ENCODE measurements at places on chromosomes 1 and 21.
A peak's percentile ranks its signal among the peaks of the same experiment; 100 is the strongest.

DNA sequence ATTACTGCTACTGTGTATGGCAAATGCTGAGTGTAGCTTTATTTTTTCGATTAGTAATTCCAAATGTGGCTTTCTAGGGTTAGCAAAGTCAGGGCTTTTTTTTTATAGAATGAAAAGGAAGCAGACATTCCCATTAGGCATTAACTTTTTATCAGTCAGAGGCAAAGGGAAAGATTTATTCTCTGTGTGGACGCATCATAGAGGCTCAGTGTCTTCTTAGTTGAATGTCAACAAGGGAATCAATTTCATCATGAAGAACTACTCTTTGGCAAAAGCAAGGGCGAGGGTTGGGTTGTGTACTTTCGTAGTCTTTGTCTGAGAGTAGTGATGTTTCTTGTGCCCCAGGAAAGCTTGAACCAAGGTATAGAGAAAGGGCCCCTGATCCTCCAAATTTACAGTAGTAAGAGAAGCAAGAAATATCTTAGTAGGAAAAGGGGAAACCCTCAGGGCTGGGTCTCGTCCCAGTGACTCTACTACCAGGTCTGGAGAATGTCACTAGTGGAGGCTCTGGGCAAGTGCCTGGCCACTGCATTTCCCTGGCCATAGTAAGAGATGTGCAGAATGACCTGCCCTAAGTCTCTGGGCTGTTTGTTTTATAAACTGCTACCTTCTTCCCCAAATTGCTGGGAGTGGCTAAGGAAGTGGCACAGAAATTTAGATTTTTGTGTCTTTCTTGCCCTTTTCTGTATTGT lies 30.0 kb upstream of the MACF1 start:
- DNase-seq = no peak

DNA sequence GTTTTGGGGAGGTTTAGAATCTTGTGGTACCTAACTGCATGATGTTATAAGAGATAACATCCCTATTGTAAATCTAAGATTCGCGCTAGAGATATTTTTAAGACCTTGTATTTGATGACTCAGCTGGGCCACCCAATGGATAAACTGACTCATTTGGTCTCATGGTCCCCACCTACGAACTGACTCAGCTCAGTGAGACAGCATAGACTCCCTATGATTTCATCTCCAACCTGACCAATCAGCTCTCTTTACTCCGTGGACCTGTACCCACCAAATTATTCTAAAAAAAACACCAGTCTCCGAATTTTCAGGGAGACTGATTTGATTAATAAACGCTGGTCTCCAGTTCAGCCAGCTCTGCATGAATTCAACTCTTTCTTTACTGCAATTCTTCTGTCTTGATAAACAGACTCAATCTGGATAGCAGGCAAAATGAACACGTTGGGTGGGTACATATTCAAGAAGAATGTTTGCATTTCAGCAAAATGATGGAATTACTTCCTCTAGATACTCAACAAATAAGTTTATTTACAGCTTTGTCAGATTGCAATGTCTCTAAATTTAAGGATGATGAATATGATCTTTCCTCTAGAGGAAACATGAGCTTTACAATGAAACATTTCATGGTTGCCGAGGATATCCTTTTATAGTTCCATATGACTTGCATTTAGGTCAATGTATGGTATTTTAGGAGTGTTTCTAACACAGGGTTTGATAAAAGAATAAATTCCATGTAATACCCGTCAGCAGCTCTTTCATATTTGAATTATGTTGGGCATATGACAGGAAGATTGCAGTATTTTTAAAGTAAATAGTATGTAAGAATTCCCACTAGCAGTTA lies 516.6 kb upstream of the RGS18 start:
- no peak for DNase-seq

DNA sequence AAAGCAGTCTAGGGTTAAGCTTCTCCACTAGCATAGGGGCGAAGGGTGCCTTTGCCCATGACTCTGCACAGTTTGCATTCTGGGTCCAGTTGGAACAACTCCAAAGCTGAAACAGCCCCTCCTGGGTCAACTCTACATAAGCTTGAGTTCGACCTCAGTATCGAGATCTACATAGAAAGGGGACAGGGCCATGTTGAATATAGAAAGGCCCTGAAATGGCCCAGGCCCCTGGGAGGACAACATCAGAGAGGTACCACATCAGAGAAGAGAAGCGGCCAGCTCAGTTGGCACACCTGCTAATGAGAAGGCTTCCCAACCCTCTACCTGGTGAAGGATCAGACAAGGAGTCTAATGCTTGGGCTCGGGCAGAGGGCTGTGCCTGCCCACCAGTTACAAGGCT lies 1.6 kb downstream of the DENND2D start:
- DNase-seq = no peak

- DNase-seq = no peak
Observed at GRCh38 chr1:4830707-4831106, 176.3 kb downstream of the AJAP1 start.

DNA sequence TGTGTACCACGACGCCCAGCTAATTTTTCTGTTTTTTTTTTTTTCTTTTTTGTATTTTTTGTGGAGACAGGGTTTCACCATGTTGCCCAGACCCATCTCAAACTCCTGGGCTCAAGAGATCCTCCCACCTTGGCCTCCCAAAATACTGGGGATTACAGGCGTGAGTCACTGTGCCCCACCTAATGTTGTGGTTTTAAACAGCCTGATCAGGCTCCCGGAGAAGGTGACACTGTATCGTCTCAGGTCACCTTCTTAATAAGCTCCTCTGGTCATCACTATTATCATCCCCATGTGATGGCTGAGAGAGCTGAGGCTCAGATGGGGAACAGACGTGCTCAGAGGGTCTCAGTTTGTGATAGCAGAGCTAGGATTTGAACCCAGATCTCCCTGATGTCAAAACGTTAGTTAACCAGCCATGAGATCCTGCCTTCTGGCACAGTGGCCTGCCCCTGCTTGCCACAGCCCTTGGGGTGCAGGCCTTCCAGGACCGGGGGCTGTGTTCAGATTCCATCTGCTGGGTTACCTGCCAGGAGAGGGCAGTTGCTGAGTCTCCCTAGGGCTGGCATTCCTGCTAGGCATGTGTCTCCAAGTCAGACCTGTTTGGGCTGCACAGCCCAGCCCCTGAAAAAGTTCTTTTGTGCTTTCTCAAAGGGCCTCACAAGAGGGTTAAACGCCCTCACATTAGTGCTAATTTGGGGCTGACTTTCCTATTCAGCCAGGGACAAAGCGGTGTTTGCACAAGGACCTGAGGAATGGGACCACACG lies 32.7 kb upstream of the GRHL3 start:
- no peak for DNase-seq

GRCh38 chr1:47445823-47446550 lies 8.1 kb downstream of the FOXD2 start:
- no peak for DNase-seq

GRCh38 chr1:94416901-94417727 lies 1.1 kb upstream of the ABCD3 start:
- DNase-seq = no peak

DNA sequence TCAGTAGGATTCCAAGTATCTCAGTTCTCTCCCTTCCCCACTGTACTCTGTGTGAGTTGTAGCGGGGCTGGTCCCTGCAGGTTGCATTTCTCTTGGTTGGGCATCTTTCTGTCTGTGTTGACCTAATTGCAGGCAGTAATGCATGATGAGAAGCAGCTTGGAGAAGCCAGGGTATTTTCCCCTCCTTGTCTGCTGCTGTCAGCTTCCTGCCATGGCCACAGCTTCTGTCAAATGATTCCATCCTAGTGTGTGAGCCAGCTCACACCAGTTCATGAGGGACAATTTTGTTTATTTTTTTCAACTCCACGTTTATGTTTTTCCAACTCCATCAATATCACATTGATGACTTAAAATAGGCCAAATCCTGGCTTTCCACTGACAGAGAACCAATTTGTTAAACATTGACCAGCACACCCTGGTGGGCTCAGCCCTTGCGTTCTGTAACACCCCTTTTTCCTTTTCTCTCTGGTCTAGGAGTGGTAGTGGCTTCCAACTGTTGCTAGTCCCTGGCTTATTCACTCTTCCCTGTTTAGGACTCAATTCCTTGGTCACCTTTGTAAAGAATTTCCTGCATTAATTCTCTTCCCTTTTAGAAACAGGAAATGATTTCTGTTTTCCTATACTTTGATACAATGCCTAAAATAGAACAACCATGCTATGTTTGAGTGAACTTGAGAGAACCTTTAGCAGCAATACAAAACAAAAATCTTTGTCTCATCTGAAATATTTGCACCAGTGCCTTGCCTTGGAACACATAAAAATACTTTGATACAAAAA lies 44.9 kb upstream of the APOBEC4 start:
- DNase-seq = no peak

DNA sequence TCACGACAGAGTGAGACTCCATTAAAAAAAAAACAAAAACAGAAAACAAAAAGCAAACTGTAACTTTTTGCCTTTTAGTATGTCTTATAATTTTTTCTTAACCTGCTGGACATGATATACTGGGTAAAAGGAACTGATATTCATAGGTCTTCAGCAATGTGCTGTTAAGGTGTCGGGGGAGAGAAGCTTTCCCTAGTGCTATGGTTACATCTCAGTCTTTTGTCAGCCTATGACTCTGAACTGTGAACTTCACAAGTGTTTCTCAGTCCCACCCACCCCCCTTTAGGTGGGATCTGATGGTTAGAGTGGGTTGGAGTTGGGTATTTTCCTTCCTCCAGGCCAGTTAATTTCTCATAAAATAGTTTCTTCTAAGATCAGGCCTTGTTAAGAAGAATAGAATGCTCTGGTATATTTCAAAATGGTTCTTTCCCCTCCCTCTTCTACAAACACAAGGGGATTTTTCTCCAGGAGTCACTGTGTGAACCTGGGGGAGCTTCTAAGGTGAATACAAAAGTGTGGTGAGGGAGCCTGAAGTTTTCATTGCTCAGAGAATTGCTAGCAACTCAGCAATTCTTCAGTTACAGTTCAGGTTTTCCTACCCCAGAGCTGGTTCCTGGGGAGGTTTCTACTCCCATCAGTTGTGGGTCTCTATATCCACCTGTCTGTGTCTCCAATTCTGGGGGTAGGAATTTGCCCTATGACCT lies 16.1 kb upstream of the EDARADD start:
- no peak for DNase-seq

GRCh38 chr1:63902844-63903589 lies 129.2 kb downstream of the ROR1 start:
- no peak for DNase-seq

DNA sequence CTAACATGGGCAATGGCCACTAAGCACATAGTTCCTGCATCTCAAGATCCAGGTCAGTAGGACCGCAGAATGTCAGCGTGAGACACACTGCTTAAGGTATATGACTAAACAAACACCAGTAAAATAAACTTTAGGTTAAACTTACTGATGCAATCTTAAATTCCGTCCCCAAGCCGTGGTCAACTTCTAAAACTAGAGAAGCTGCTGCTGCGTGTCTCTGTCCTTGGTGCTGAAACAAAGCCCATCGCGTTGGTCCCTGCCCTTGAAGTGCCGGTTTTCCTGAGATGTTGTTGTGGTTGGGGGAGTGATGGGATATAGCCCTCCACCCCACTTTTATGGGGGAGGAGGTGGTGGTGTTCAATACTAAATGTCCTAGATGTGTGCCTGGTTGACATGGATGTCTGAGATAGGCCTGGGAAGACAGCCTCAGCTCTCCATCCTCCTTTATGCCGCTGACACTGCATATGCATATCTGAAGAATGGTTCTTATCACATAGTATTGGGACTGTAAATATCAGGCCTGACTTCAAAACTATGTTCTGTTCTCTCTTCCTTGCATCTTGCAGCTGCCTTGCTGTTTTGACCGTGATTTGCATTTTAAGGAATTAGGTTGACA lies 72.0 kb upstream of the KCNA3 start:
- peak; percentile 47 for DNase-seq

DNA sequence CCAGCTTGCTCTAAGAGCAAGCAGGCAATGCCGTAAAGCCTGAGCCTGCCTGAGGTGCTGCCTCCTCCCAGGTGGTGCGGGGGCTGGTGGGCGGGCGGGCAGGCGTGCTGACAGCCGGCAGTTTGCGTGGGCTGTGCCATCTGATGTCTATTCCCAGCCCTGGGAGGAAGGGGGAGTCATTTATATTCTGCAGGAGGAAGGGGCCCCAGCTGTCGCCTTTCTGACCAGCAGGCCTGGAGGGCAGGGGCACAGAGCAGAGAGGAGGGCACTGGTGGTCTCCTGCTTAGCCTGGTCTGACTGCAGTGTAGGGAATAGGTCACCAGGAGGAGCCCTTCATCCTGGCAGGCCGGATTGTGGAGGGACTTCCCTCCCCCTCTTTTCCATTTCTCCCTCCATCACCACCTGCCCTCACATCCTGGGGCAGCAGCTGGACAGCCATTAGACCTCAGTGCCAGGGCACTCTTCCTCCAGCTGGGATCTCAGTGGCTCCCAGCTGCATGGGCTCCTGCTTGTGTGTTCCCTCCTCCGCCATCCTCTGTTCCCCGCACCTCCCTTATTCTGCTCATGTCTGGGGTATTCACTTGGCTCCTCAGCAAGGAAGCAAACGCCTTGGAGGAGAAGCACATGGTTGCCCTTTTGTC lies 4.4 kb downstream of the CYB561D1 start:
- DNase-seq = no peak

DNA sequence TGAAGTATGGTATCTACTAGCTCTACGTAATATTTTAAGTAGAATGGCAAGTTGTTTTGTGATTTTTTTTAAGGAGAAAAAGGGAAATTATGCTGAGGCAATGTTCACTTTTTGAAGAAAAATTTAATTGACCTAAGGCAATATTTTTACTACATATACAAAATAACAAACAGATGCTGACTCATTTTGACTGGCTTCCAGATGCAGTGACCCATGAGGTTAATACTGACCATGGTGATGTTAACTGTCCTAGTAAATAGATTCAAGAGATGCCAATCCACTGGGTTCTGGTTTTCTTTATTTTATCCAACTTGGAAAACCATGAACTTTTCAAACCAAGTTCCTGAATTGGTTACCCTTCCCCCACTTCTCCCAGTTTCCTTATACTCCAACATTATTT lies 154.9 kb downstream of the CRB1 start:
- DNase-seq = no peak

GRCh38 chr1:216750961-216751360 lies 27.7 kb upstream of the ESRRG start:
- no peak for DNase-seq

- DNase-seq = no peak
Observed at GRCh38 chr1:110272045-110272444, 61.9 kb downstream of the KCNC4 start.

- DNase-seq = no peak
Observed at GRCh38 chr1:50783286-50783685, 176.8 kb downstream of the FAF1 start.

- no peak for DNase-seq
Observed at GRCh38 chr1:65946960-65947359, 154.3 kb downstream of the PDE4B start.

GRCh38 chr1:40058453-40059337 lies 18.2 kb downstream of the CAP1 start:
- DNase-seq = no peak

Data from T-helper 2 cell treated with Interferon-gamma antibody and Interleukin-4, amounts not matched to agents 5 μg/mL and 100 μg/mL, for 36 hours (primary cell).